SK-N-SH (cell line): ENCODE measurements at places on chromosomes 7 and 10. TPM values are rescaled to one million over a fixed set of nuclear protein-coding genes. Genes with fewer than 3 reads are reported as not detected.

GRCh38 chr7:44497155-44498027 is 6.9 kb upstream of the NUDCD3 start:
- DNase-seq: no peak
- H3K27ac ChIP-seq: no peak overlapping the region
- no peaks in the 10 kb centered on the region for H3K4me1 ChIP-seq
- no peaks in the 10 kb centered on the region for H3K36me3 ChIP-seq
- no peaks in the 10 kb centered on the region; the same call in 1 of the 2 replicates for H3K27me3 ChIP-seq

GRCh38 chr10:10346390-10347150 is 671.1 kb upstream of the CELF2 start:
- H3K36me3 ChIP-seq: no peaks in the 10 kb centered on the region
- no peaks in the 10 kb centered on the region for H3K4me1 ChIP-seq
- no peak overlapping the region for H3K4me3 ChIP-seq
- no peak overlapping the region for H3K27ac ChIP-seq

DNA sequence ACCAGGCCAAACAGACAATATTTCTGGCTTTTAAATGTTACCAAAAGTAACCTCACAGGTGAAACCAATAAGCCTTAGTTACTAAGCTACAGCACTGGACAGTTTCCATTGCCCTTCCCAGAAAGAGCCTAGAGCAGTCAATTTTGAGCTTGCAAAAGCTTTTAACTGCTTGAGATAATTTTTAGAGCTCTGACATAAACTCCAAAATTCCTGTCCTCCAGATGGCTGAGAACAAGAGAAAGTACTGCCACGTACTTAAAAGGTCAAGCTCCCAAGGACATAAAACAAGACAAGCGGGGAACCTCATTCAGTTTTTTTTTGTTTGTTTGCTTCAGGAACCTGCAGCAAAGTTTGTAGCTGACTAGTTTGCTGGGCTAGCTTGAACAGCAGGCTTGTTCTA is 54.1 kb downstream of the BBS9 start:
- no peak overlapping the region for H3K4me3 ChIP-seq
- H3K27me3 ChIP-seq: no peaks in the 10 kb centered on the region
- no peak for DNase-seq
- H3K4me1 ChIP-seq: peaks cover 6% of the 10 kb centered on the region
- H3K27ac ChIP-seq: peak overlapping the region; percentile 58
- peaks cover 3% of the 10 kb centered on the region for H3K36me3 ChIP-seq

GRCh38 chr7:95684037-95684436 is 87.7 kb upstream of the PDK4 start:
- H3K36me3 ChIP-seq: no peaks in the 10 kb centered on the region
- no peak overlapping the region for H3K27ac ChIP-seq
- no peaks in the 10 kb centered on the region; the same call in 1 of the 2 replicates for H3K27me3 ChIP-seq
- no peak overlapping the region for H3K4me3 ChIP-seq

- H3K4me1 ChIP-seq: no peaks in the 10 kb centered on the region
- no peak overlapping the region for H3K27ac ChIP-seq
- no peaks in the 10 kb centered on the region for H3K36me3 ChIP-seq
- no peak for DNase-seq
Observed at GRCh38 chr7:48140001-48140681, 31.1 kb upstream of the ABCA13 start.

Gene SEMA3D
- 30.1 and 48.7 TPM in 2 replicates for polyA plus RNA-seq

GRCh38 chr10:102038410-102038809 is 17.6 kb downstream of the ARMH3 start:
- no peak overlapping the region for H3K4me3 ChIP-seq
- no peak overlapping the region for H3K27ac ChIP-seq
- no peak for DNase-seq
- no peaks in the 10 kb centered on the region for H3K27me3 ChIP-seq
- peaks cover 4% of the 10 kb centered on the region; the same call in 1 of the 2 replicates for H3K36me3 ChIP-seq
- no peaks in the 10 kb centered on the region for H3K4me1 ChIP-seq

Gene CHN2
- 0.02 TPM in 1 of 2 replicates, not detected in the other for polyA plus RNA-seq
